Head of caudate nucleus (tissue), 42 donors: ENCODE measurements at places on chromosomes 3 and 15.

- no peak for DNase-seq
Measured at GRCh38 chr3:171190668-171191067, 164.1 kb upstream of the SLC2A2 start.

- no peak for DNase-seq
Measured at GRCh38 chr3:99394831-99395778, 243.3 kb upstream of the COL8A1 start.

- no peak for DNase-seq
Measured at GRCh38 chr3:101381809-101382208, 61.4 kb upstream of the IMPG2 start.

GRCh38 chr3:138933981-138934691 is 12.8 kb downstream of the FOXL2 start:
- no peak for DNase-seq

DNA sequence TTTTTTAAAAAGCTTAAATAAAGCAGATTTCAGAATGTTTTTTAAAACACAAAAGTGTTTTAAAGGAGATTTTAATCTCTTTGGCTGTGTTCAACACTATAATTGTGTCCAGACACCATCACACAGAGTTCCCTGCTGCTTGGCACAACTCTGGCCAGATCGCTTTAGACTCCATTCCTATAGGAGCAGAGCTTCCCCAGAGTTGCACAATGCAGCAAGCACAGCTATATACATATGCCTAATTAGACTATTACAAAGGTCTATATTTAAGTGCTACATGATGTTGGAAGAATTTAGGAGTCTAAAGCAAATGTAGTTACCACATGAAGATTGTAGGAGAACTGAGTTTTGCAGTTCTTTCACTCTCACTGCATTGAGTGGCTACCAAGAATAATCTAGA is 11.2 kb downstream of the SLC9A9 start:
- no peak for DNase-seq

- DNase-seq: peak; percentile 33
Measured at GRCh38 chr3:195260280-195260905, 10.6 kb downstream of the XXYLT1 start.

GRCh38 chr3:128280481-128281052 is 127.3 kb downstream of the EEFSEC start:
- no peak for DNase-seq

- no peak for DNase-seq
Measured at GRCh38 chr3:8777201-8777977, 8.0 kb upstream of the OXTR start.

GRCh38 chr3:166285001-166285400 is 447.8 kb upstream of the BCHE start:
- no peak for DNase-seq

DNA sequence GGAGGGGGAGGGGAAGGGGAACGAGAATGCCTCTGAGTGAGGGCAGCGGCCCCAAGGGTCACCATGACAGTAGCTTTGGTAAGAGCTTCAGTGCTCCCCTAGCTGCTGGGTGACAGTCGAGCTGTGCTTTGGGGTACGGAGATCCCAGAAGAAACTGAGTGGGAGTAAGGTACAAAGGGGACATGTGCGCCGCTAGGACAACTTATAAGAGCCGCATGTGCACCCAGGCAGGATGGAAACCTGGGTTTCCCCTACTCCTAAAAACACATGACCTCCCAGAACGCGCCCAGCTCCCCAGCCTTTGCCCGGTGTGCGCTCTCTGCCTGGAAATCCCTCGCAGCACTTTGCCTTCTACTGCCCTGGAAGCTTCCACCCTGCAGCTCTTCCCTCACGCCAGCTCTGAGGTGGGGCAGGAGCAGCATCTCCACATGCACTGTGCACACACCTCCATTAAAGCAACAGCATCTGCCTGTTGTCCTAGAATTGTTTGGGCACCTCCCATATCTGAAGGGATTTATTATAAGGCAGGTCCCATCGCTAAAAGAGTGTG is 232.2 kb downstream of the ADAMTS17 start:
- no peak for DNase-seq

DNA sequence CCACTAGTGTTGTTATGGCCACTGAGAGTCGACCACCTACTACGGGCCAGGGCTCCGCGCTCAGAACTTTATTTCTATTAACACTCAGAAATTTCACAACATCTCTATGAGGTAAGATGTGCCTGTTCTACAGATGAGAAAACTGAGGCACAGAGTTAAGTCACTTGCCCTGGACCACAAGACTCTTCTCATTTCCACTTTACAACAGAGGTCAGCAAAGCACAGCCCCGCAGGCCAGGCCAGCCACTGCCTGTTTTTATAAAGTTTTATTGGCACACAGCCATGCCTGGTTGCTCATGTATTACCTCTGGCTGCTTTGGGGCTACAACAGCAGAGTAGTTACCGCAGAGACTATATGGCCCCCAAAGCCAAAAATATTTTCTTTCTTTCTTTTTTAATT is 503.6 kb downstream of the SHQ1 start:
- DNase-seq: no peak

- DNase-seq: peak; percentile 46
Measured at GRCh38 chr15:60507596-60508424, 28.9 kb upstream of the ICE2 start.

DNA sequence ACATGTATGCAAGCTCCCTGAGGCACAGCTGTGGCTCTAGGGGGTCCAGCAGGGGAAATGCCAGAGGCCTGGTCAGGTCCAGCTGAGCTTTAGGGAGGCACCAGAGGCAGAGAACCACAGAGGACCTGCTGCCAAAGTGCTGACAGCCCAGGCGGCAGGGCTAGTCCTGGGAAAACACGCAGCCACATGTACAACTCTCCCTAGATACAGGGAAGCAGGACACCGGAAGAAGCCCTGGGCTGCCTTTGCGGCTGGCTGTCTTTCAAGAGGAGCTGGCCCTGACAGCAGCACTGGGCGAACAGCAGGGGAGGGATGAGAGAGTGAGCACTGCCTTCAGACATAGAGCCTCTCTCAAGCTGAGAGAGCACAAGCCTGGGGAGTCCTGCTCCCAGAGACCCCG is 40.7 kb downstream of the RFT1 start:
- DNase-seq: no peak

GRCh38 chr3:52537726-52538421 is 1.5 kb downstream of the UQCC5 start:
- peak; percentile 14 for DNase-seq

DNA sequence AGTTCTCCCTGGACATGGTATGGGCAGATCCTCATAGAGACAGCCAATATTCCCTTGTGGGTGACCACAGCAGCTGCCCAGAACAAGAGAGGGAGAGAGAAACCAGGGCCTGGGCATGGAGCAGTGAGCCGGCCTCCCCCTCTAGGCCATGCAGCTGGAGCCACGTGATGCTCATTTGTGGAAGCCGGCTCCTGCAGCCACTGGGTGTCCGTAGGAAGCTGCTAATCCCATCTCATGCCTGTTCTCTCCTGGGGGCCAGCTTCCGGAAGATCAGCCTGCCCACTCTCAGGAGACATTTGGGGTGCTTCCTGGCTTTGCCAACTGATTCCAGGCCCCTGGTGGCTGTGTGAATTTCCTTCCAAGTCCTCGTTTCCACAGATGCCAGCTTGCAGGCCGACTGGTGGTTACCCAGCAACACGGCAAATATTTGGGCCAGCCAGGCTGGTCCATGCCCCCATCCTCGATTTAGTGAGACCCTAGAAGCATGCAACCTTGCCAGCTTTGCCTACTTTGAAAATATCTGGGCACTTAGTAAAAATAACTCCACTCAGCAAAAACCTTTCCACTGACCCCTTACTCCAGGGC is 55.3 kb downstream of the LINGO1 start:
- DNase-seq: peak; percentile 84

- DNase-seq: no peak
Measured at GRCh38 chr15:79981831-79982455, 10.9 kb upstream of the BCL2A1 start.

GRCh38 chr3:100927775-100928174 is 65.4 kb downstream of the ABI3BP start:
- DNase-seq: no peak

DNA sequence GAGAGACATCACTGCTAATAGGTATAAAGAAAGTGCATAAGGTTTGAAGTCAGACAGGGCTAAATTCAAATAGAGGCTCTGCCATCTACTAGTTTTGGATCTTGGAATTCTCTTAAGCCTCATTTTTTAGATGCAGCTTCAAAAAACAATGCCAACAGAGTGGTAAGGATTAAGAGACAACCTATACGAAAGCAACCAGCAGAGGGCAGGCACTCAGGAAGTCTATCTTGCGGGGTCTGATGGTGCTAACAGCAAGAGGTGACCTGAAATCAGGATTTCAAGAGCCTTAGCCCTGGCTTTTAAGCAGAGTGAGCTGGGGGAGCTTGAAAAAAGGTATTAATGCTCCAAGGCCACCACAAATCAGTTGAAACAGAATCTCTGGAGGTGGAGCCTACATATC is 40.7 kb downstream of the LDHAL6B start:
- DNase-seq: peak; percentile 71

- no peak for DNase-seq
Measured at GRCh38 chr3:117272274-117272673, 562.7 kb downstream of the TUSC7 start.

GRCh38 chr15:67107014-67107812 is 41.8 kb downstream of the SMAD3 start:
- DNase-seq: peak; percentile 34

GRCh38 chr3:149481056-149481455 is 6.6 kb downstream of the TM4SF4 start:
- no peak for DNase-seq

- no peak for DNase-seq
Measured at GRCh38 chr15:73865904-73866303, 7.5 kb upstream of the TBC1D21 start.

- DNase-seq: no peak
Measured at GRCh38 chr3:29649815-29650547, 369.1 kb downstream of the RBMS3 start.

GRCh38 chr3:127395663-127396355 is 108.0 kb upstream of the PRR20G start:
- no peak for DNase-seq

DNA sequence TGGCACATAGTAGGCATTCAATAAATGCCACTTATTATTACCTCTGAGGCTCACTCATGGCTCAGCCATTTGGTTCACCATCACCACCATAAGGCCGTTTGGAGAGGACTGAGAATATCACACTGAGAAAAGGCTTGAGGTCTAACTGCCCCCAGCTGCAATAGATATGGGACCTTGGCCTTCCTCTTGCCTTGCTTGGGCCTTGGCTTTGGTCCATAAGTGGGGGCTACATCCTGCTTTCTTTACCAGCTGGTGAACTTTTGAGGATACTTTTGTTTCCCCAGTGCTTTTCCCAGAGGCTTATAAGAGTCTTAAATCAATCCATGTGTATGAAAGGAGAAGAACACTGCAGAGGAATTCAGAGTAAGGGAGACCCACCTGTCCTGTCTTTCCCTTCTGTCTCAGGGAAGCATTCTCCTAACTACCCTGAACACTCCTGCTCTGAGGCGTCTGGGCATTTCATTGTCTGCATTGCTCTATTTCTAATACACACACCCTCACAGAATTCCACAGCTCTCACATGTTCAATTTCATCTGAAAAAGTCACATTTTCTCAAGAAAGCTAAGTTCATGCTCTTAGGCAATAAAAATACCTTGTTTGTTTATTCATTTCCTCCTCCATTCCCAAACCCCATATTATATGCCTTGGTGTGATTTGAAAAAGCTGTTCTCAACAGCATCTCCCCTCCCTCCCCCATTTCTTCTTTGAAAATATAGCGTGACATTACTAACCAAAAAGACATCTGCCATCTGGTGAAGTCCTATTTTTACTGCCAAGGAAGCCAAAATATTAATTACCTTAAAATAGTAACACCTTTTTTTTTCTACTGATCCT is 22.5 kb upstream of the KCNMB2 start:
- no peak for DNase-seq

DNA sequence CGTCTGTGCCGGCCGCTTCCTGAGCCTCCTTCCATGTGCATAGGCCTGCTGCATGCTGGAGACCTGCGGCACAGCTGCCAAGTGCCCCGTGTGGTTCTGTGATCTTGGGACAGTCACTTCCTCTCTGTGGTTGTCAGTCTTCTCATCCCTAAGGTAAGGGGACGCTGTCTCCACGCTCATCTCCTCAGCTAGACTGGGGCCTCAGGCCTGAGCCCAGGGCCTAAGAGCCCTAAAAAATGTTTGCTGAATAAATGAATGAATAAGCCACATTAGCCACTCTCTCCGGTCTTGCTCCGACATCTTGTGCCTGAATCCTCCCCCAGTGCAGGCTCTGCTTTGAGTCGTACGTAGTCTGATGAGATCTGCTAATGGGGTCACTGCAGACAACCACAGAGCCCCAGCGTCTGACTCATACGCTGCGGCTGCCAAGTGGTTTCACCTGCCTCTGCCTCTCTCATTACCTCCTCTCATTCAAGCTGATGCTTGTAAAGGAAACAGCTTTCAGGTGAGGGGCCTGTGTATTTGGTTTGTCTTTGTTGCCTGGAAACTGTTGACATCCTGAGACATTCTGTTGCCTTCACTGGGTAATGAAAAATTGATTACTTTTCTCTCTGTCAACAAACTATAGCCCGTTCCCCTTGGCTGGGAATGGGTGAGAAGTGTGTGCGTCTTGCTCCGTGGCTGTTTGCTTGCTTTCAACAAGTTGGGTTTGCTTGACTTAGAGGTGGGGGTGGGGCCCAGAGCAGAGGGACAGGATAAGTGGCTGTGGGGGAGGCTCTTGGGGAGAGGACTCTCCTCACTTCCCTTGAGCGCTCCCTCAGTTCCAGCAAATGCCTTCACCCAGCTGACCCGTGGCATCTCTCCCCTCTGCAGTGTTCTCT is 15.9 kb downstream of the RPLP1 start:
- no peak for DNase-seq
